Neural crest cell (in vitro differentiated cells): ENCODE measurements at places on chromosomes 2 and 18. TPM values are rescaled to one million over a fixed set of nuclear protein-coding genes. Genes with fewer than 3 reads are reported as not detected.
A peak's percentile ranks its signal among the peaks of the same experiment; 100 is the strongest.

The TMEM247 gene
- total RNA-seq, result not detected in 2 replicates

The WDR7 gene
- 15.9 and 17.3 TPM in 2 replicates for total RNA-seq

- no peak for DNase-seq
Observed at GRCh38 chr2:113078350-113078839, 10.6 kb downstream of the IL1F10 start.

GRCh38 chr2:218229239-218229638, 12.2 kb downstream of the ARPC2 start:
- DNase-seq, result no peak

- no peak for DNase-seq
Observed at GRCh38 chr18:12014521-12015415, 33.5 kb downstream of the IMPA2 start.

GRCh38 chr2:144607891-144608521, 88.1 kb upstream of the ZEB2 start:
- DNase-seq, result no peak

DNA sequence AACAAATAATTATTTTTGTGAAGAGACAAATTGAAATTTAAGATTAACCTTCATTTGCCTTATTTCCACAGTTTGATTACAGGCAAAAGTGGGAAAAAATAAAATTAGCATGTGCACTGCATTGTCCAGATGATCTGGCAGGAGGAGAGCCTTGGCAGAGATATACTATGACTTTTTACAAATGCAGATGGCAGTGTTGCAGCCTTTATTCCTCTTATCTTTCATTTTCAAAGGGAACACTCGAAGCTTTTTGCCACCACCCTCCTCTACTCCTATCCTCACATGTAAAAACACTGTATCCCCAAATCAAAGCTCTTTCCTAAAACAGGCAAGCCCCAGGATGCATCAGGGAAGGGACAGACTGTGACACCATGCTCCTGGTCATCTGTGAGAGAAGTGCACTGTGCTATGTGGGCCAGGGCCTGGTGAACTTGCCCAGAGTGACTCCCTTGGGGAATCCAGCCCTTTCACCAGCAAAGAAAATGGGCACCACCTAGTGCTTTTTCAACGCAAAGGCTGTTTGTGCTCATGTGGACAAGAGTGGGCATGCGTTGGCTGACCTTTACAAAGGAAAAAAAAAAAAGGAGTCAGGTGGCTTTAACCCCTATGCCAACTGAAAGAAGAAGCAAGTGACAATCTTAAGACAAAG, 74.7 kb upstream of the ETAA1 start:
- peak; percentile 25 for DNase-seq

- no peak for DNase-seq
Observed at GRCh38 chr18:3262234-3263131, 550 bp downstream of the MYL12B start.

GRCh38 chr18:55768255-55768654, 180.3 kb upstream of the TCF4 start:
- DNase-seq, result no peak
